ENCODE measurements at places on chromosomes 5 and 9. TPM values are rescaled to one million over a fixed set of nuclear protein-coding genes. Genes with fewer than 3 reads are reported as not detected.

DNA sequence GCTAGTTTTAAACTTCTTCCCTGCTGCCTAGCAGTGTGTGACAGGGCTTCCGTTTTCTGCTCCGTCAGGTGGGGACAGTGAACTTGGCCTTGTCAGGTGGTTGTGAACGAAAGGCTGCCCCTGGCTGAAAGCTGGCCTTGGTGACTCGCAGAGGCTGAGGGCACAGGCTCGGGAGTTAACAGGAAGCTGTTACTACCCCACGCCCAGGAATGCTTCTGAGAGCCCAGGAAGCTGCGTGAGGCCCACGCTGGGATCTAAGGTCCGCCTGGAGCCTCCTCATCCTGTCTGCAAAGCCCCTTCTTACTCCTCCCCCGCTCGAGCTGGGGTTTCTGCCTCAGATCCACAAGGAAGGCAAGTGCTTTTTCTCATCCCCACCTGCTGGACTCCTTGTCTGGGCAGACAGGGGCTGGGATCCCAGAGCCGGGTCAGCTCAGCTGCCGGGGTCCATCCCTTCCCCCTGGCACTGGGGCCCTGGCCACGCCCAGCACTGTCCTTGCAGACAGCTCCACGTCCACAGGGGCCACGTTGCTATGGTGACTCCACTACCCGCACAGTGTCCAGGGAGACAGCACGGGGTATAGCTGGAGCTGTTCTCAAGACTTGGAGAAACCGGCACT is 124.7 kb upstream of the TBC1D2 start:
- DNase-seq, result peak; percentile 63

DNA sequence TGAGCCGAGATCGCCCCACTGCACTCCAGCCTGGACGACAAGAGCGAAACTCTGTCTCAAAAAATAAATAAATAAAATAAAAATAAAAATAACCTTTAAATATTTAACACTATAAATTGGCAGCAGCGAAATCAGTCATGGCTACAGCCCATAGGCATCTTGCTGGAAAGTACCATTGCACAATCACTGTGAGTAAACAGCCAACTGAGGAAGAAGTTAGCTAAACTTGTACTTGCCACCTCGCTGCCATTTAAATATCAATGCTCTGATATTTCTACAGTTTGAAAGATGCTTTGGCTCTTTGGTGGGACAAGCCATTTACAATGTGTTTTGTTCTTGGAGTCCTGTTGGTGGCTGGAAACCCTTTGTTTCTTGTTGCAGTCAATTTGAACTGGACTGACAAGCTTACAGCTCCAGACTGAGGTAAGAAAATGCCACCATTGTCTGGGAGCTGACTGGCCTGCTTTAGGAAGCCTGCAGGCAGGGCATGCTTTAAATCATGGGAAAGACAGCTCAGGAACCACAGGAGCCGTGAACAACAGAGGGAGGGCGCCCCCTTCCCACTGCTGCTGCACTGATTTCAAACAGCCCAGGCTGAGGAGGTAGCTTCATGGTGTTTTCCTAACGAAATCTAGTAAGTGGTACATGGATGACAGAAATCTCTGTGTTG is 322.8 kb upstream of the RFX3 start:
- no peak for DNase-seq

Gene SLC4A9
- not detected for total RNA-seq

GRCh38 chr9:109072133-109072692 is 47.5 kb downstream of the TMEM245 start:
- DNase-seq, result no peak

DNA sequence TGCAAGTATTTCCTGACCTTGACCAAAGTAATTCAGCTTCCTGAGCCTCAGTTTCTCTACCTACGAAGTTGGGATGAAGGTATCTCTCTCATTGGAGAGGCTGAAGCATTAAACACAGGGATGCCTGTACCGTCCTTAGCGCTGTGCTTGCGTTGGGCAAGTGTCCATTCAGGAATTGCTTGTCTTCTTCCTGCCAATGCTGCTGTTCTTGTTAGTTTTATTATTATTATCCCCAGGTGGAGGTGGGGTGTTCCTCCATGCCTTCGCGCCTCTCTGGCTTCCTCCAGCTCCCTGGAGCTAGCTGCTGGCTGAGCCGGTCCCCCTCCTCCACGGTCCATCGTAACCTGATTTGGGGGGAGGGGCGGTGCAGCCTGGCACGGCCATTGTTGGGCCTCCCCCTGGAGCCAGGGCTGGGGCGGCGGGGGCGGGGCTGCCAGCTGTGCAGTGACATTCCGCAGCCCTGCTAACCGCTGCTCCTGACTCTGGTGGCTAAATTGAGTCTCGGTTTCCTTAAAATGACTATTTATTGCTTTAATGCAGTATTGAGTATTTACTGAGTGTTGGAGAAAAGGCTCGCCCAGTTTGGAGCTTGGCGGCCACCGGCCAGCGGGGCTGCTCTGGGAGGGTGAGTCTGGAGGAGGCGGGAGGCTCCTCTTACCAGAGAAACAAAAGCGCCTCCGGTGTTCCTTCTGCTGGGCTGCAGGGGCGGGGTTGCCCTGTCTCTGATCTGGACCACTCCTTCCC is 51.3 kb downstream of the LMX1B start:
- no peak for DNase-seq

DNA sequence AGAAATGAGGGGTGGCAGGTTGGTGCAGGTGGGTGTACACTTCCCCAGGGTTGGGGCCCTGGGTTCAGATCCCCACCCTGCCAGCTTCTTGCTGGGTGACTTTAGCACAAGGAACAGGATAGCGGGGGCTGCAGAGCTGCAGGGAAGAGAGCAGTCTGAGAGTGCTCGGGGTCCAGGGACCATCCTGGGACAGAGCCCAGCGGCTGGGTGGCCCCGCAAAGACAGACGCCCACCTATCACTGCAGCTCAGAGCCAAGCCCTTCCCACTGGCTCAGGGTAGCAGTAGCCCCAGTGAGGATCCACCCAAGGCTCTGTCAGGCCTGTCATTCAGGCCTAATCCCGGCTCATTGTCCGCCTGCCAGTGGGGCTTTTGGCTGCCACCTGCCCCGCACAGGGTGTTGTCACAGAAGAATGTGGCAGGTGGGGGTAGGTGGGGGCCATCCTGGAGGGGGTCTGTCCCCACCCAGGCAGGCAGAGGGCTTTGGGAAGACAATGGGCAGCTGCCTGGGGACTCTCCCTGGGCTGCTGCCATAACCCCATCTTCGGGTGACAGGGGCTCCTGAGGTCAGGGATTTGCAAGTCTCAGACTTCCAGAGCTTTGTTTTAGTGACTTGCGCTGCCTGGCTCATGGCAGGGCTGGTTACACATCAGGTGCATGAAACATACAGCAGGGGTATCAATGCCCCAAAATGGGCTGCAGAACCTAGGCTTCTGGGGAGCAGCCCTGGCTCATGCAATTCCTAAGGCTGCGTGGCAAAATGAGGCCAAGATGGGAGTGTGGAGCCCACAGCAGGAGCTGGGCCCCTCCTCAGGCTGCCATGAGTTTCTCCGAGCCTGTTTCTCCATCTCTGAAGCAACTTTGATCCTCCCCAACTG is 52.1 kb downstream of the BARX1 start:
- no peak for DNase-seq

DNA sequence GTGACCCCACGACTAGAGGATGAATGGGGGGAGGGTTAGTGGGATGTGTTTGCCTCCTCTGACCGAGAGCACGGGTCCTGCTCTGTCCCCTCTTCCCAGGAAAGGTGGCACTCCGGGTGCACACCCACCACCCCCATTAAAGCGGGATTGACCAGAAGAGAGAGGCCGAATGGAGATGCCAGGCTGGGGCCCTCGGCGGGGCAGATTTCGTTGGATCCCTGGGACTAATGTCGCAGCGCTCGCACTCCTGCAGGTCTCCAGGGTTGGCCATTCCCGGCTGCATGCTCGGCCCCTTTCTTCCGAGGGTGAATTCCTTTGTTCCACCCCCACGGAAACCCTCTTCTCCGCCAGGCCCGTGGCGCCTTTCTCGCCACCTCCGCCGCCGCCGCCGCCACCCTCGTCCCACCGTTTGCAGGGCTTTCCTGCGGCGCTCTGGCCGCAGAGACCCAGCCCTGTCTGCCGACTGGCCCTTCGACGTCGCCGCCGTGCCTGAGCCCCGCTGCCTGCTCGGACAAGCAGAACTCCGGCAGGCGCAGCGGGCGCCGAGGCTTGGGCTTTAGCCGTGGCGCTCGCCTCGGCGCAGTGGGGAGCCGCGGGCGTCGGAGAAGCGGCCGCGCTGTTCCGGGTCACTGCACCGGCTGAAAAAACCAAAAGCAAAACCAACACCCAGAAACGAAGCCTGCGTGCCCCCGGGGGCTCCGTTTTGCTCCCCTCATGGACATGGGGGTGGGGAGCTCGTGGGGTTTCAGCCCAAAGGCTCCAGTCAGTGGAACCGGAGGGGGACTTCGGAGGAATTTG is 11.8 kb downstream of the LMX1B start:
- DNase-seq, result no peak

Gene PCDHGB2
- total RNA-seq, result 2.5 TPM

DNA sequence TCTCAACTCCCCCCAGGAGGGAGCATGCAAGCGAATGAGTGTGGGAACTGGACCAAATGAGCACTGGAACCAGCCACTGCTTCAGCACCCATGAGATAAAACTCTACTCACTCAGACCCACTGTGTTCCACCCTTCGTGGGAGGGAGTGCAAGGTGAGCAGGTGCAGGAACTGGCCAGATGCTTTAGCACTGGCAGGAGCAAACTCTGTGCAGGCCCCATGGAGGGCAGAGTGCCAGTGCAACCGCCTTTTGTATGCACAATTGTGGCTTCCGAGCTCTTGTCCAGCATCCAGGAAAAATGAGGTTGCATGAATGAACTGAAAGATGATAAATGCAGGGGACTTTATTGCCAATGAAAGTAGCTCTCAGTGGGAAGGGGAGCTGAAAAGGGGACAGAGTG is 67.4 kb upstream of the CCDC112 start:
- DNase-seq, result peak; percentile 48

DNA sequence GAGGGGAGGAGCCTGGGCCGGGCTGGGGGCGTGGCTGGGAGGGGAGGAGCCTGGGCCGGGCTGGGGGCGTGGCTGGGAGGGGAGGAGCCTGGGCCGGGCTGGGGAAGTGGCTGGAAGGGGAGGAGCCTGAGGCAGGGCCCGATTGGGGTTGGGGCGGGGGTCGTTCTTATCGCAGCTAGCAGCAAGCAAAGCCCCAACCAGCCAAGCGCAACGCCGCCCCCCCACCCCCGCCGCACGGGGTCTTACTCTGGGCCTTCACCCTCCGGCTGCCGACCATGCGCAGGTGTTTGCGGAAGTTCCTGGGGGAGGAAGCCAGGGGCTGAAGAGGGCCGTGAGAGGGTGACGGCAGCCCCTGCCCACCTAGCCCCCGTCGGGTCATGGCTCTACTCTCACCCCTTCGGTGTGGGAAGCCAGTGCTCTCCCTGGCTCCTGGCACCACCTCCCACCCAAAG is 5.0 kb downstream of the NSMF start:
- no peak for DNase-seq

DNA sequence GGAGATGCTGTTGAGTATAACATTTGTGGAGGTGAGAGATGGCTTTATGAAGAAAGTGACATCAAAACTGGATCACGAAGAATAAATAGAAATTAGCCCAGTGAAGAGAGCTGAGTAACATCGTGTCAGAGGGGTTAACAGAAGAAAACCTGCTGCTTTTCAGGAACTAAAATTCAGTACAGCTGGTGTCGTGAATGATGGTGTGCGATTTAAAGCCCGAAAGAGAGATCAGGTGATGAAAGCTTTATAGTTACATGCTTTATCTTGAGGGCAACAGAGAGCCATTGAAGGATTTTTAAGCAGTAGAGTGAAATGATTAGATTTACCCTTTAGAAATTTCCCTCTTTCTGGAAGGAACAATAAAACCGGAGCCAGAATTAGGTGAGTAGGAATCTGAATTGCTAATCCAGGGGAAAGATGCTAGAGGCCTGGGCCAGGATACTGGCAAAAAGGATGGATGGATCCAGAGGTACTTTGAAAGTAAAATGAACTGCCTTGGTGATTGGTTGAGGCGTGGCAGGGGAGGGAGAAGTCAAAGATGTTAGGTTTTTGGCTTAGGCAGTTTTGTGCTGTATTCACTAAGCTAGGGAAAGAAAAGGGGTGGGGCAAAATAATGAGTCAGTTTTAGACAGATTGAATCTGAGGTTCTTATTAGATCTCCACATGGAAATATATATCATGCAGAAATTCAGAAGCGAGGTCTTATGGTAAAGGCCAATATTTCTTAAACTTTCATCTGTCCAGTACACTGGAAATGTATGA is 3.4 kb downstream of the LRRC70 start:
- DNase-seq, result no peak

Gene OR1Q1
- total RNA-seq, result not detected

DNA sequence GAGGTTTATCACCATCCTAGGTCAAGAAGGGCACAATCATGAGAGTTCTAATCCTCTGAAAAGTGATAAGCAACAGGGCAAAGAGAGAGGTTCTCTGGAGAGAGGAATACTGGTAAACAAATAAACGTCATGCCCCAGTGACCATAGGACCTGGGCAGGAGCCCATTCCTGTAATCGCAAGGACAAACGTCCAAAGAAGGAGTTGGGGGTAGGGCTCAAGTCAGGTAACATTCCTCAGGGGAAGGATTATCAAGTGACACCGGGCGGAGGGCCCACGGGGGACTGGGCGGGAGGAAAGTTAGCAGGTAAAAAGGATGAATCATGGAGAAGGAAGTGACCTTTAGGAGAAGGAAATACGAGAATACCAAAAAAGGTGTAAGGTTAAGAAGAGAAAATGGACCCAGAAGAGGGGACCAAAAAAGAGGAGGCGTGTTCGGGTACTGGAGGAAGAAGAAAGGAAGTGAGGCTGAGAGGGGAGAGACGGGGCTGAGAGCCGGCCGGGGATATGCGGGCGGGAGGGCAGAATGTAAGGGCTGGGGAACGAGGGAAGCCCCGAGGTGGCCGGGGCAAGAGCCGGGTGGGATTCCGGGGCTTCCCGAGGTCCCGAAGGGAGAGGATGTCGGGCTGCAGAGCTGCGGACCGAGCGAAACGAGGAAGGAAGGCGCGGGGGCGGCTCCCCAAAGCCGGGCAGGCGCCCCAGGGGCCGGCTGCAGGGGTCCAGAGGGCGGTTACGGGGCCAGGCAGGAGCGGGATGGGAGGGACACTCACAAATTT is 583 bp downstream of the DIAPH1 start:
- DNase-seq, result peak; percentile 60

- peak; percentile 85 for DNase-seq
Measured at GRCh38 chr5:133930061-133930812, 38.2 kb downstream of the C5orf15 start.

DNA sequence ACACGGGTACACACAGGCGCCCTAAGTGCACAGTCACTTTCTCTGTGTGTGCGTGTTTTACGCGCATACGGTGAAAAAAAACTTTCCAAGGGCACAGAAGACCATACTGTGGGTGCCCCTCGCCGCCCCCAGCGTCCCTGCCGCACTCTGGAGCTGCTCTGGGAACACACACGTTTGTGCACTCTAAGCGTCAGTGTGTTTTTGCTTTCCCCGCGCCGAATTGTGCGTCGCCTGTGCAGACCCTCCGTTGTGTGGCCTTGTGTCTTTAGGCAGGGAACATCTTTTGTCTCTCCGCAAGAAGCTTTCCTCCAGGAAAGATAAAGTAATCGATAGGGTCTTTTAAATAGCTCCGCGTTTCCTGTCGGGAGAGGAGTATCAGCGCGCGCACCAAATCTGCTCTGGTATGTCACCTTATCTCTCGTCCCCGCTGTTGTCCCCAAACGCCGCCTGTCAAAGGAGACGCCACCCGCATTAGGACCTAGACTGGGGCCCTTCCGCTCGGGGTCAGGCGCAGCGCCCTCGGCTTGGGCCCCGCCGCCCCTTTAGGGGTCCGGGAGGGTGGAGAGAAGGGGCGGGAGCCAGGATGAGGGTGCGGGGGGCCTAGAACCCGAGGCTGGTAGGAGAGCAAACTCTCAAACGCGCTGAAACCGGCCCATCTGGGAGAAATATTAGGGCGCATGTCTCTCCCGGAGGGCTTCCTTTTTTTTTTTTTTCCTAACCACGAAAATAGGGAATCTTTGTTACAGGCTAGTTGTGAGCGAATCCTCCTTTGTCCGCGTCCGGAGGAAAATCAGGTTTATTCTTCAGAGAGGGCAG is 10.5 kb upstream of the NKX2-5 start:
- no peak for DNase-seq
